ACHN (cell line): ENCODE measurements at places on chromosomes 1 and 21.

- peak; percentile 38 for DNase-seq
These were observed 62.8 kb downstream of the OVGP1 start for GRCh38 chr1:111364690-111365089.

- DNase-seq = no peak
These were observed 140.5 kb downstream of the IFI44 start for GRCh38 chr1:78790174-78790573.

GRCh38 chr1:17403081-17403480, 31.1 kb downstream of the PADI6 start:
- DNase-seq = no peak

DNA sequence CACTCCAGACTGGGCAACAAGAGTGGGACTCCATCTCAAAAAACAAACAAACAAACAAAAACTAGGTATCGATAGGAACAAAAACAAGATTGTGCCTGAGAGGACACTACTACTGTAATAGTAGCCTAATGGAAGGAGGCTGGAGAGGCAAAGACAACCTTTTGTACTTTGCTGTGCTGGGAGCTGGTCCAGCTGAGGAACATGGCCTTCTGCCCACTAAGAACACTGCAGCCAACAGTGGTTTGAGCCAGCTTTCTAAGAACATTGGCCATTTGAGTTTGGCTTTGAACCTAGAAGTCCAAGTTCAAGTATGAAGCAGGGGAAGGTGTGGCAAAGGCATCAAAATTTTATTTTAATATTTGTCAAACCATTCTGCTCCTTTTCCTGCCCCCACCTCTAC, 22.7 kb upstream of the RGS8 start:
- DNase-seq = no peak

- DNase-seq = peak; percentile 68
These were observed 9.2 kb downstream of the ABCG1 start for GRCh38 chr21:42227909-42228708.

DNA sequence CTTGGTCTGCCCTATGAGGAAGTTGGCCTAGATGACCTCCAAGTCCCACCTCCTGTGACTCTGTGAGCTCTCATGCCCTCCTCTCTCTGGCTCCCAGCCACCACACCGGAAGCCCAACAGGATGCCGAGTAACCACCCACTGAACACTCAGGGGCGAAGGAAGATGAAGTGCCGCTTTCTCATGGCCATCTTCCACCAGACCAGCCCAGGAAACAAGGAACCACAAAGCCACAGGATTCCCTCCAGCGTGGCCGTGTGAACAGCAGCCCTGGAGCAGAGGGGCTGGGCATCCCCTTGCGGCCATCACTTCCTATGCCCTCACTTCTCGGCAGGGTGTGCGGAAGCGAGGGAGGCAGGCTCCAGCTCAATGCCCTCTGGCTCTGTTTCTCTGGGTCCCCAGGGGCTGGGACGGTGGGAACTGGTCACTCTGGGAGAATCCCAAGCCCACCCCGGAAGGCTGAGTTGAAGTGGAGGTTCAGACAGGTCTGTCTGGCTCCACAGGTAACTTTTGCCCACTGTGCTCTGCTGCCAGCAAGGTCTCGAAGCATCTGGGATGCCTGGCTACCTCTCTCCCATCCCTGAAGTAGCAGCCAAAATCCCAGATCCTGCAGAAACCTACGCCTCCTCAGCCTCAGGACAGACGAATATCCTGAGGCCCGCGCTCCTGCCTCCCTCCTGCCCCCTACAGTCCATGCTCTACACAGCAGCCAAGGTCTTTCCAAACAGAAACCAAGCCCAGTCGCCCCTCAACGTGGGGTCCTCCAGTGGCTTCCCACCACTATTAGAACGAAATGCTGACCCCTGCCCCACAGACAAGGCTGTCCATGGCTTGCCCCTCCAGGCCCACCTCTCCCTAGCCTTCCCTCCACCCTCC, 44.2 kb upstream of the ECE1 start:
- peak; percentile 86 for DNase-seq

GRCh38 chr1:223654083-223654482, 11.4 kb downstream of the CAPN8 start:
- DNase-seq = no peak

DNA sequence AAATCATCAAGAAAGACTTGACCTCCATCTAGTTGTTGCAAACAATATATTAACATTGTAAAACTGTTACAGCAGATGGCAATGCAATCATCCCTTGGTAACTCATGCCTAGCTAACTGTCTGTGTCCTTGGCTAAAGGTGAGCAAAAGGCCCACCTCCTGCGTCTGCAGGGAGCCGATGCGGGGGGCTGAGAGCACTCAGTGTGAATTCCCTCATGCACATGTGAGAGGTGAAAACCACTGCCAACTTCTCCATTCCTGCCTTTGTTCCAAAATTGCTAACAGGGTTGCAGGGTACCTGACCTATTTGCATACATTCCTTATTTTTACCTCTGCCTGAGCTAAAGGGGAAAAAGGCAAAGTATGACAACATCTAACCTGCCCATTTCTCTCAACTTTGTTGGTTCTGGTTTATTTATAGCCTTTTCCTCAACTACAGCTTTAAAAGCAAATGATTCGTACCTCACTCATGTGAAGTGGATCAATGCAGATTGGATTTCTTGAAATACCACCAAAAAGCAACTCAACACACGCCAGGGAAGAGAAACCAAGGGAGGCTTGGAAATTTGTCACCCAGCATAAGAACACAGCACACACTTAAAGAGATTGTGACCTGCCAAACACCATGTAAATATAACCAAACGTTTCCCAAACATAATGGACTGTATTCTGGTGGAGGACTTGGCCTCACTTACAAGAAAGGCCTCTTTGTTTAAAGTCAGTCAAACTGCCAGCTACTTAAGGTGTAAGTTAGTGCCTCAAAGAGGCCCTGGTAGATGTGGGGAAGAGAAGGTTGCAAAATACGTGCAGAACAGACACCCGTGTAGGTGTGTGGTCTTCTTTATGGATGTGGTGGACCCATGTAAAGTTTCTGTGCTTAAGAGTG, 651.0 kb downstream of the SMYD3 start:
- DNase-seq = no peak

- no peak for DNase-seq
These were observed 28.8 kb upstream of the FMO1 start for GRCh38 chr1:171219346-171220080.

GRCh38 chr1:59747420-59748024, 67.2 kb upstream of the HOOK1 start:
- no peak for DNase-seq

- DNase-seq = no peak
These were observed 40.5 kb upstream of the FHAD1 start for GRCh38 chr1:15206418-15207030.

DNA sequence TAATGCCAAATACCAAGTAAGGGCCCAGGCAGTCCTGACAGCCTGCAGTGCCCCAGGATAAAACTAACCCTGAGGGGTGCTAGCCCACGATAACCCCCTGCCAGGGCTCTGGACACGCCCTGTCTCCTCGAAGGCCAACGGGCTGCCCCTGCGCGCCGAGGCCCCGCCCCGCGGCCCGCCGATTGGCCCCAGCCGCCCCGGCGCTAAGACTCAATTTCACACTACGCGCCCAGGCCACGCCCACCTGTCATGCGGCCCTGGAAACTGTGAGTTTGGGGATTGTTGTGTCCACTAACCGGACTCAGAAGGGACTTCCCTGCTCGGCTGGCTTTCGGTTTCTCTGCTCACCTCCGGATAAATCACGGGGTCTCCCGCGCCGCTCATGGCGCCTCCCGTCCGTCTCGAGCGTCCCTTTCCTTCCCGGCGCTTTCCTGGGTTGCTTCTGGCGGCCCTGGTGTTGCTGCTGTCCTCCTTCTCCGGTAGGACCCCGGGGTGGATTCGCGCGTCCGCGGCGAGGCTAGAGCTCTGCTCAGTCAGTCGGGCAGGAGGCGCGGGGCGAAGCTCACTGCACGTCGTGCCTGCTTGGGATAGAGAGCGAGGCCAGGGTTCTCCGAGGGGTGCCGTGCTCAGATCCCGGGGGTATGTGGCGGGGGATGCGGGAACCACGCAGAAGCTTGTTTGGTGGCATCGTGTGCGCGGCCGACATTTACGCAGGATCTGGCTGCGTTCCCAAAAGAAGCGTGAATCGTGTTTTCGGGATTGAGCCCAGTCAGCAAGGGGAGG, at the start of gene CR1L:
CR1L (plus strand) TSS at position 282 of the 783 bp plus-strand sequence; CDS start at position 383, 101 bp downstream.
- peak; percentile 43 for DNase-seq

- no peak for DNase-seq
These were observed 99.2 kb upstream of the KCNK2 start for GRCh38 chr1:214983126-214983869.

DNA sequence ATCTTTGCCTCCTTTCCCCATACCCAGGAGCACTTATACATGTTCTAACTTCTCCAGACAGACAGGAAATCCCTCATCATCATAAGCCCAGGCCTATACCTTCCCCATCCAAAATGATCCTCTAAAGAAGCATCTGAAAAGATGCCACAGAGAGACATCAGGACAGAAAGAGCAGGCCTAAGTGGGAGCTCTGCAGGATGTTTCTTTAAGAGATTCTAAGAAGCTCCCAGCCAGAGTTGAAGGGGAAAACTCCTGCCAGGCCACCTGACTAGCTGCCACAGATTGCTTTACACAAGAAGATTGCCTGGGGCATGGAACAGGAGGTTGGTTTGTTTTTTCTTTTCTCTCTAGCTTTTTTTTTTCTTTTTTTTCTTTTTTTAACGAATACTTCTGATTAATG, 275.8 kb downstream of the VAV3 start:
- no peak for DNase-seq

- peak; percentile 60 for DNase-seq
These were observed 168.8 kb upstream of the B3GALT2 start for GRCh38 chr1:193355178-193355577.

- no peak for DNase-seq
These were observed 14.1 kb downstream of the TMEM53 start for GRCh38 chr1:44660176-44660575.

GRCh38 chr1:43405219-43405875, 15.6 kb downstream of the SZT2 start:
- no peak for DNase-seq

- DNase-seq = peak; percentile 65
These were observed 212.6 kb downstream of the GREM2 start for GRCh38 chr1:240399381-240399780.

- peak; percentile 76 for DNase-seq
These were observed 133.4 kb downstream of the COP1 start for GRCh38 chr1:176073524-176074157.

- no peak for DNase-seq
These were observed 28.6 kb downstream of the UCK2 start for GRCh38 chr1:165856021-165856420.

DNA sequence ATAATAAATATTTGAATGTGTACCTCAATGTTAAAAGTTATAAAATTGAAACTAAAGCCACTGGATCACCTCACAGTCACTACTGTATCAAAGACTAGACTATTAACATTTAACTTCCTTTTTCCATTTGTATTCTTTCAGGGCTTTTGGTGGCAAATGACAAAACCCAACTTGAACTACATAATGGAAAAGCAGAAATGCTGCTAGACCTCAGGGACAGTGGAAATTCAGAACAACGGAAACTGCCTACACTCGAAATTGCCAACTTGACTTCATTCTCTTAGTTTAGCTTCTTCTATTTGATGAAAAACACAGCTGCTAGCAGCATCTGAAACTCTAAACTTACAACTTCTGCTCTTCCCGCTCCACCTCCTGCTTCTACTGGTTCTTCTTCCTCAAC, 34.9 kb upstream of the NTNG1 start:
- DNase-seq = no peak

- DNase-seq = no peak
These were observed 19.9 kb downstream of the FOXO6 start for GRCh38 chr1:41380979-41381691.

DNA sequence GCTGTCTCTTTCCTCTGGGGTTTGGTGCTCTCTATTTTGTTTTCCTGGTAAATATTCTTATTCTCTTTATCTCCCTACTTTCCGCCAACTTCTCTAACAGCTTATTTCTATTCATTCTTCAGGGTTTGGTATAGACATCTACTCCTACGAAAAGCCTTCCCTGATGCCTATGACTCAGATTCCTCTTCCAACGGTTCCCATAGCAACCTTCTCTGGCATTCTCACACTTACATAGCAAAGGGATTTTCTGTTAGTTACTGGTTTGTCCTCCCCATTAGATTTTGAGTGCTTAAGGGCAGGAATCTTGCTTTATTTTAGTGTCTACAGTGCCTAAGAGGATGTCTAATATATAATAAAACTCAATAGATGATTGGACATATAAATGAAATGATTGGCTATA, 407.6 kb upstream of the DEPDC1 start:
- DNase-seq = peak; percentile 36

DNA sequence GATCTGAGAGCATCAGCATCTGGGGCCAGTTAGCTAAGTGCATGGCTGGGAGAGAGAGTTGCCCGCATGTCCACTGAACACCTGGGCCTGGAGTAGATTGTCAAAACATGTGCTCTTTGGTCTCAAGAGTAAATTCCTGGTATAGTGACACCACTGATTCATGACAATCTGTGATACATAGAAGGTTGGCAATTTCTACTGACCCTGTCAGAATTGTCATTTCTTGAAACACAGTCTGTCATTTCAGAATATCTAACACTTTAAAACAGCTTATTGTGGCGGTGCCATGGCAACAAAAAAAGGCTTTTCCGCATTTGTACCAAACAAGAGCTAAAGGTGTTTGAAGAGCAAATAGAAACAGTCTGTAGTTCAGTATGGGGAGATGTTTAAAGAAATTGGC, 186.4 kb upstream of the FAM78B start:
- no peak for DNase-seq

- no peak for DNase-seq
These were observed 37.5 kb downstream of the TRPM2 start for GRCh38 chr21:44390886-44391285.

DNA sequence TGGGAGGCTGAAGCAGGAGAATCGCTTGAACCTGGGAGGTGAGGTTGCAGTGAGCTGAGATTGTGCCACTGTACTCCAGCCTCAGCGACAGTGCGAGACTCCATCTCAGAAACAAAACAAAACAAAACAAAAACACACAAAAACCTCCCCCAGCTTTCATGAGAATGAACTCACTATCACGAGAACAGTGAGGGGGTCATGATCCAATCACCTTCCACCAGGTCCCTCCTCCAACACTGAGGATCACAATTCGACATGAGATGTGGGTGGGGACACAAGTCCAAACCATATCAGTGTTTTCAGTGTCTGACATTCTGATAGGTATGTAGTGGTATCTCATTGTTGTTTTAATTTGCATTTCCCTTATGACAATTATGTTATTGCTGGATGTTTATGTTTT, 31.5 kb upstream of the DYRK1A start:
- DNase-seq = no peak

GRCh38 chr1:22552021-22552420, 11.3 kb upstream of the EPHA8 start:
- DNase-seq = no peak

DNA sequence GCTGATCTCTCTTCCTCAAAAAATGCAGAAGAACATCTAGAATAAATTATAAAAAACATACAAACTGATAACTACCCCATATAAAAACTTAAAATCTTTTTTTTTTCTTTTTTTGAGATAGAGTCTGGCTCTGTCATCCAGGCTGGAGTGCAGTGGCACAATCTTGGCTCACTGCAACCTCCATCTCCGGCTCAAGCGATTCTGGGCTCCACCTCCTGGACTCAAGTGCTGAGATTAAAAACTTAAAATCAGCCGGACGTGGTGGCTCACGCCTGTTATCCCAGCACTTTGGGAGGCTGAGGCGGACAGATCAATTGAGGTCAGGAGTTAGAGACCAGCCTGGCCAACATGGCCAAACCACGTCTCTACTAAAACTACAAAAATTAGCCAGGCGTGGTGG, 31.1 kb downstream of the LIN9 start:
- DNase-seq = no peak

GRCh38 chr1:223346311-223346710, 17.7 kb downstream of the SUSD4 start:
- DNase-seq = no peak

- DNase-seq = no peak
These were observed 4.4 kb downstream of the MIER1 start for GRCh38 chr1:66929146-66929688.

- DNase-seq = no peak
These were observed 124.8 kb upstream of the GORAB start for GRCh38 chr1:170407138-170407537.
